ENCODE measurements at places on chromosomes 1 and 21. TPM values are rescaled to one million over a fixed set of nuclear protein-coding genes. Genes with fewer than 3 reads are reported as not detected.
A peak's percentile ranks its signal among the peaks of the same experiment; 100 is the strongest.

DNA sequence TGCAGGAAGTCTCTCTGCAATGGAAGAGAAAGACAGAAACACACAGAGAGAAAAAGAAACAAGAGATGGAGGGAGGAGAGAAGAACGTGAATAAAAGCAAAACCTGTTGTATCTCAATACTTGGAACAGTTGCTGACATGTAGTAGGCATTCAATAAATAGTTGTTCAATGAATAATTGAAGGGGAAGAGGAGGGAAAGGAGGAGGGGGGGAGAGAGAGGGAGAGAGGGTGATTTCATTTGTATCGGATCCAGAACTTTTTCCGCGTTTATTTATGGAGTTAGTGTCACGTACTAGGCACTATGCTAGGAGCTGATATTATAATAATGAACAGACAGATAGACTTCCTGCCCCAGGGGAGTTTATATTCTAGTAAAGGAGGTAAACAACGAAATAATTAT is 144.1 kb downstream of the OMA1 start:
- H3K27me3 ChIP-seq, result no peaks in the 10 kb centered on the region
- DNase-seq, result no peak
- no peak overlapping the region for H3K27ac ChIP-seq
- H3K4me3 ChIP-seq, result no peak overlapping the region
- no peaks in the 10 kb centered on the region for H3K4me1 ChIP-seq
- no peaks in the 10 kb centered on the region for H3K36me3 ChIP-seq

GRCh38 chr1:71770121-71770520 is 512.2 kb downstream of the NEGR1 start:
- H3K27me3 ChIP-seq, result no peaks in the 10 kb centered on the region
- DNase-seq, result no peak
- H3K4me3 ChIP-seq, result no peak overlapping the region
- no peaks in the 10 kb centered on the region for H3K36me3 ChIP-seq

- H3K36me3 ChIP-seq, result no peaks in the 10 kb centered on the region
- DNase-seq, result no peak
- no peaks in the 10 kb centered on the region for H3K4me1 ChIP-seq
- no peaks in the 10 kb centered on the region for H3K27me3 ChIP-seq
Measured at GRCh38 chr1:8597455-8597854, 220.0 kb downstream of the RERE start.

- DNase-seq, result no peak
- H3K27ac ChIP-seq, result no peak overlapping the region
- no peak overlapping the region for H3K4me3 ChIP-seq
- no peaks in the 10 kb centered on the region for H3K4me1 ChIP-seq
- H3K27me3 ChIP-seq, result no peaks in the 10 kb centered on the region
Measured at GRCh38 chr1:94951509-94952208, 24.7 kb upstream of the CNN3 start.

DNA sequence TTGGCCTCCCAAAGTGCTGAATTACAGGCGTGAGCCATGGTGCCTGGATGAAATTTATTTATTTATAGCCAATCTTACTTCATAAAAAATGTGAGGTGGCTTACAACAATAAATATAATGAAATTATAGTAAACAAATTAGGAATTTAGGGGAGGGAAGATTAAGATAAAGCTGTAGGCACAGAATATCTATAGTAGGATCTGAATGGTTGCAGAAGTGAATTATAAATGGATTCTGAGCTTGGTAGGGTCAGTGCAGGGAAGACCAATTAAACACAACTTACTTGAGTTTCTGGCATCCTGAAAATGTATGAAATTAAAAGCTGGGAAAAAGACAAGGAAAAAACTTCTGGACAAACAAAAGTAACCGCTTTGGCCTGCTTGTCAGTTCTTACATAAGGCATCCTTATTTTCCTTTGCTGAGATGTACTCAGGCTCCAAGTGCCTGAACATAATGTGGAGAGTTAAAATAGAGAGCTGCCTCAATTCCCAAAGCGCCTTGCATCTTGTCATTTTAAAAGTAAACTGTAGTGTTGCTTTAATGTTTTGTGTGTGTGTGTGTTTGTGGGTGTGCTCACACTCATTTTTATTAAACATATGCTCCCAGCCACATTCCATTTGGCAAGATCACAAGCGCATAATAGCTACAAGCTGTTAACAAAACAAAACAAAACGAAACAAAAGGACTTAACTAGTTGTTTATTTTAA is 247.3 kb downstream of the S1PR1 start:
- H3K4me1 ChIP-seq, result no peaks in the 10 kb centered on the region
- H3K27me3 ChIP-seq, result no peaks in the 10 kb centered on the region
- no peak overlapping the region for H3K4me3 ChIP-seq

DNA sequence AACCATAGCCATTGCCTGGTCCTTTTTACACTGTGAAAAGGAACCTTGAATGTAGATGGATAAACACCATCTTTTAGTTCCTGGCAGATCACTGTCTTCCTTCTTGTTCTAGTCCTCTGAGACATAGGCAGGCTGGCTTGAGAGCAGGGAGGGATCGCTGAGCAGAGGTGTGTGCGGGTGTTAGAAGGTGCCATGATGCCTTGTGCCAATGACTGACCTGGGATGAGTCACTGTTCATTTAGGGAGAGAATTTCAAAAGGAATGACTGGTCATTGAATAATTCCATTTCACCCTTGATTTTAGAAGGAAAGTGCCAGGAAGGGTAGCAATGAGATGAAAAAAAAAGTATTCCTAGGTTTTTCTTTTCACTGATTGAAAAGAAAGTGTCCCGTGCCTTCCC is 383.9 kb downstream of the KIF26B start:
- no peak for DNase-seq
- H3K4me3 ChIP-seq, result no peak overlapping the region
- no peaks in the 10 kb centered on the region for H3K27me3 ChIP-seq
- H3K36me3 ChIP-seq, result no peaks in the 10 kb centered on the region
- H3K4me1 ChIP-seq, result no peaks in the 10 kb centered on the region

DNA sequence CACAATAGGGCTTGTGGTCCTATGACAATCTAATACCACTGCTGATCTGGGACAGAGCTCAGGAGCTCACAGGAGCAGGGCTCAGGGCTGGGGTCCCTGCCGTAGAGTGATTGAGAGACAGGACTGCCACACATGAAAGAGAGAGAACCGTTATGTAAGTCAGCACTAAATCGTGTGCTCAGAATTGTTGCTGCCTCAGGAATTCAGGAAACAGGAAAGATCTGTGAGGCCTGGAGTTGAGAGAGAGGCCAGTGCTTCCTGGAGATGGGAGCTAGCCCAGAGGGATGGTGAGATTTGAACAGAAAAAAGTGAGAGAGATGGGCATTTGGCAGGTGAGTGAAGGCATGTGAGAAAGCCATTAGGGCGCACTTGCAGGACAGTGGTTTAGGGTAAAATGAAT is 17.5 kb upstream of the ACBD6 start:
- no peaks in the 10 kb centered on the region for H3K4me1 ChIP-seq
- DNase-seq, result no peak
- no peaks in the 10 kb centered on the region for H3K36me3 ChIP-seq
- no peaks in the 10 kb centered on the region for H3K27me3 ChIP-seq

DNA sequence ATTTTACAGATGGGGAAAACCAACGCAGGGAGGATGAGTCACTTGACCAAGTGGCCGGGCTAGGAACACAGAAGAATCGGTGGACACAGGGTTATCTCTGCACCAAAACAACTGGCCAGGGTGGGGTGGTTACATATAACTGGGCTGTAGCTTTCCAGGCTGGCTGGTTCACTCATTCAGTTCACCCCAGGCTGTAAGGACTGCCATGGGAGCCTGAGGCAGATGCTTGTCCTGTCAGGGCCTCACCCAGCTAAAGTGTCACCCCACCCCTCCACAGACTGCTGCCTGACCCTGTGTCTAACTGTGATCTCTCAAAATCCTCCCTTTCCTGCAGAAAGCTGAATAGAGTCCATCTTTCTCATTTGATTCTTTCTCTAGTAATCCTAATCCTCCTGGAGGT is 387.3 kb downstream of the RYR2 start:
- no peak overlapping the region for H3K27ac ChIP-seq
- no peak overlapping the region for H3K4me3 ChIP-seq
- no peaks in the 10 kb centered on the region for H3K4me1 ChIP-seq
- H3K27me3 ChIP-seq, result no peaks in the 10 kb centered on the region

- H3K4me1 ChIP-seq, result no peaks in the 10 kb centered on the region
- no peaks in the 10 kb centered on the region for H3K27me3 ChIP-seq
- no peak overlapping the region for H3K27ac ChIP-seq
- DNase-seq, result no peak
- H3K4me3 ChIP-seq, result no peak overlapping the region
Measured at GRCh38 chr1:230061801-230062200, 5.2 kb upstream of the GALNT2 start.

- no peaks in the 10 kb centered on the region for H3K36me3 ChIP-seq
- no peaks in the 10 kb centered on the region for H3K4me1 ChIP-seq
- DNase-seq, result no peak
- H3K4me3 ChIP-seq, result no peak overlapping the region
- no peak overlapping the region for H3K27ac ChIP-seq
Measured at GRCh38 chr1:8203551-8203950, 114.4 kb upstream of the SLC45A1 start.

GRCh38 chr1:5992814-5993555 is 760 bp upstream of the NPHP4 start:
- peak overlapping the region; percentile 59 for H3K27ac ChIP-seq
- H3K4me3 ChIP-seq, result peak overlapping the region; percentile 79
- peak; percentile 30 for DNase-seq

DNA sequence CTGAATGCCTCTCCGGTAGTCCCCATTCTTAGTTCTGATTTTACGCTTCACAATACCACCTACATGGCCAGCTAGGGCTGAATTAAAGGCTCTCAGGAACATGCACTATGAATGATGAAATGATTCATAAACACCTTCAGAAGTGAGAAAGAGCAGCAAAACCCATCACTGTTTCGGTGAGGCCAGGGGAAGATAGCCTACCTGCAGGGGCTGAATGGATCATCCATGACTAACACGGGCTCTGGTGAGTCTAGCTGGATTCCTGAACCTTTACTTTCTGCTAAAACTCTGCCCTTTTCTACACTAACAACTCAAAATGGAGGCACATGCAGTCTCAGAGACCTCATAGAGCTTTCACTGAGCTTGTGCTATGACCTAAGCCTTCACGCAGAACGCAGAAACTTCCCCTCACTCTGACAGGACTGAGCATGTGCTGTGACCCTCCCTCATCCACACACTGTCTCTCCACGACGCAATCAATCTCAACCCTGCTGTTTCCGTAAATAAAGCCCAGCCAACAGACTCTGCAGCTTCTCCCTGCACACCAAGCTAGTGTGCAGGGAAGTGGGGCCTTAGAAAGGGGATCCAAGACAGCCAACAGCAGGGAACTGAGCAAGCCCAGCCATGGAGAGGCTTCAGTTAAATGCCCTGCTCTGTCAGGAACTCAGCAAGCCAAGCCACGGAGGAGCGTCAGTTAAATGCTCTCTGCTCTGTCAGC is 207.8 kb downstream of the SLC45A1 start:
- H3K4me3 ChIP-seq, result peak overlapping the region; percentile 53
- H3K36me3 ChIP-seq, result no peaks in the 10 kb centered on the region
- peak overlapping the region; percentile 79 for H3K27ac ChIP-seq
- peak; percentile 64 for DNase-seq
- H3K27me3 ChIP-seq, result no peaks in the 10 kb centered on the region
- H3K4me1 ChIP-seq, result peaks cover 28% of the 10 kb centered on the region

DNA sequence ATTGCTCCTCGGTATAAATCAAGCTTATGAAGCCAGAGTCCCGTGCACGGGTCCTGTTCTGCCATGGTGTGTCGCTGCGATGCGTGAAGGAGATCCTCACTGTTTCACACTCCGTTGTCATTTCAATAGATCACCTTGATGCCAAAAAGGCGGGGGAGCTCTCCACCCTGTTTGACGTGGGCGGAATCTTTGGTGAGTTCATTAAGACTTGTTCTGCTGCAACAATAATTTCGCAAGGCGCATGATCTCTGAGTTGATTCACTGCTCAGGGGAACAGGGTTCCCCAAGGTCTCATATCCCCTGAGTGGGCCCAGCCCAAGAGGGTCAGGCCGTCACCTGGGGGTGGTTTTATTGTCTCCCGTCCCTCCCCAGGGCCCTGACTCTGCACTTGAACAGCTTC is 50.0 kb downstream of the SLC37A1 start:
- no peak overlapping the region for H3K4me3 ChIP-seq
- no peaks in the 10 kb centered on the region for H3K36me3 ChIP-seq
- DNase-seq, result peak; percentile 40
- H3K27me3 ChIP-seq, result no peaks in the 10 kb centered on the region
- no peaks in the 10 kb centered on the region for H3K4me1 ChIP-seq
- H3K27ac ChIP-seq, result no peak overlapping the region

Gene IVL
- not detected for total RNA-seq

Gene HRNR
- not detected for total RNA-seq

Gene NBPF10
- 2.5 TPM for total RNA-seq

Gene RGSL1
- not detected for total RNA-seq

Gene TAS1R1
- not detected for total RNA-seq

Gene RAD54L
- total RNA-seq, result 15.3 TPM

Data from Peyer's patch (tissue), 4 donors.